Activated naive CD4-positive, alpha-beta T cell treated with anti-CD3 and anti-CD28 coated beads for 36 hours (primary cell): ENCODE measurements at places on chromosomes 5 and 9. TPM values are rescaled to one million over a fixed set of nuclear protein-coding genes. Genes with fewer than 3 reads are reported as not detected.
A peak's percentile ranks its signal among the peaks of the same experiment; 100 is the strongest.

GRCh38 chr9:33129886-33130881, 37.0 kb downstream of the B4GALT1 start:
- DNase-seq, result peak; percentile 45
- peaks cover 39% of the 10 kb centered on the region for H3K36me3 ChIP-seq
- H3K27me3 ChIP-seq, result no peaks in the 10 kb centered on the region

GRCh38 chr5:140603734-140604133, 29.2 kb downstream of the CD14 start:
- H3K4me3 ChIP-seq, result no peak overlapping the region
- H3K4me1 ChIP-seq, result no peaks in the 10 kb centered on the region
- H3K27me3 ChIP-seq, result no peaks in the 10 kb centered on the region
- no peak overlapping the region for H3K27ac ChIP-seq
- DNase-seq, result no peak
- H3K36me3 ChIP-seq, result no peaks in the 10 kb centered on the region

Gene C5orf52
- not detected for total RNA-seq

Gene PRDM9
- total RNA-seq, result not detected

Gene FOXD4L6
- not detected for total RNA-seq
